ENCODE measurements at places on chromosomes 13 and 19.

- DNase-seq, result no peak
These were observed 160.4 kb downstream of the ZIC5 start for GRCh38 chr13:99811067-99811700.

DNA sequence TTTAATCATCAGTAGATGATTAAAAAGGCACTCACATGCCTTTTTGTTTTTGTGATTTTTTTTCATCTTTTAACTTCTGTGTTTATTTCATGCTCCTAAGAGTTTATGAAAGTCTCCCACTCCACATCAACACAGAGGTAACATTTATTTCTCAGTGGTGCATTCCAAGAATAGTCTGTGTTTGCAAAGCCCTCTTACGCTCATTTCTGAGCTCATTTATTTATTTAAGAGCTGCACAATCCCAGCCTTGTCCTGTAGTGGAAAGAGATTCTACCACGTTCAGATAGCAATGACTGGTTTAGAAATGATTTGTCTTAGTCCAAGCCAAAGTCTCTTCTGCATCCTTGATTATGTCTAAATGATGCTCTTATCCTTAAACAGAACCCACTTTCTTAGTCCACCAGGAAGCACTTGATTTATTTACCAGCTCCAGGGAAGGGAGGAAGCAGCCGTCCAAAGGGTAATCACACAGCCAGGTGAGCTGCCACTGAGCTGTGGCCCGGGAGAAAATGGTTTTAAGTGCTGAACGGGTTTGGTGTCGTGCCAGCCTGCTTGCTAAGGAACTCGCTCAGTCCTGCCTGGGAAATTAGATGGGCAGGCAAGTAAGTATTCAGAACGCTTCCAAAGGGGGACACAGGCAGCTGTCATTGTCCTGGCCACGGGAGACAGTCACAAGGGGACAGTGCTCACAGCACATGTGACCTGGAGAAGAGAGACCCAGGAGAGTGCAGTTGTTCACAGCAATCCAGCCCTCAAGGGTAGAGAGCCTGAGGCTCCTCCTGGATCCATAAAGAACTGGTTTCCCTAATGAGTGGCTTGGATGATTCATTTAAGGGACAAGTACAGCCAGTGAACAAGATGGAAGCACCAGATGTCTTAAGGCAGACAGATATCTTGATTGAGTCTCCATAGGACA lies 131.8 kb upstream of the WASF3 start:
- DNase-seq, result peak; percentile 37

DNA sequence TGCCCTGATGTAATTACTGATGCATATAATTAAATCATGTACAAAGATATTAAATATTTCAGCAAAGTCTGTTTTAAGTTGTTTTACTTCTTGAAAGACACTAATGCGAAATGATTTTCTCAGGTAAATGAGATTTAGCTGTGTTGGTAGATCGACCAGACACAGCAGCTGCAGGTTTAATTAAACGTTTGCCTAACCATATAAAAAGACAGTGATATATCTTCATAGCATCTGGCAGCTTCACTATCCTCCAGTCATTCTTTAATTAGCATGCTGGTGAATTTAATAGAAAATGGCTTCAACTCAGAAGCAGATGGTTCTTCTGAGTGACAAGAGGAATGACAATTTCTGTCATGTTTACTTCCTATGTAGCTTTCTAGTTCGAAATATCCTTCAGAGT lies 69.3 kb downstream of the NHLRC3 start:
- DNase-seq, result no peak

DNA sequence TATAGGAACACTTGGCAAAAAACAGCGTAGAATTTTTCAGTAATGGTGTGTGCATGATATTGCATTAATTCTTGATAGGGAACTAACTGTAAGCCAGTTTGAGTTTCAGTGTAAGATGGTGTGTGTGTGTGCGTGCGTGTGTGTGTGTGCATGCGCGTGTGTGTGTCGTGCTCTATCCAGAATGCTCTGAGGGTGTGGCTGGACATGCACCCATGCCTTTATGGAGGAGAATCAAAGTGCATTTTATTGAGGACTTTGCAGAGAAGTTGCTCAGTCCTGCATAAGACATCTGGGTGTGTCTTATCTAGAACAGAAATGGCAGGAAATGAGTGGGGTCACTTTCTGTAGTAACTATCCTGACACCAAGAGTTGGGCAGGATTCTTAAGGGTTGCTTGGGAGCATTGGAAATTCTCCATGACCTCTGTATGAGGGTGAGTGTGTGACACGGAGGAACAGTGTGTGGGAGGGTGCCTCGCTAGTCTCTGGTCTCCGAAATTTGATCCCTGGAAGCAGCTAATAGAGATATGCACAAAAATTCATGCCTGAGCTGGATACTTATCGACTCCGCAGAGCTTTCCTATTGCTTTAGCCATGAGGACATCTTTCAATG lies 252.2 kb downstream of the TSHZ3 start:
- no peak for DNase-seq

DNA sequence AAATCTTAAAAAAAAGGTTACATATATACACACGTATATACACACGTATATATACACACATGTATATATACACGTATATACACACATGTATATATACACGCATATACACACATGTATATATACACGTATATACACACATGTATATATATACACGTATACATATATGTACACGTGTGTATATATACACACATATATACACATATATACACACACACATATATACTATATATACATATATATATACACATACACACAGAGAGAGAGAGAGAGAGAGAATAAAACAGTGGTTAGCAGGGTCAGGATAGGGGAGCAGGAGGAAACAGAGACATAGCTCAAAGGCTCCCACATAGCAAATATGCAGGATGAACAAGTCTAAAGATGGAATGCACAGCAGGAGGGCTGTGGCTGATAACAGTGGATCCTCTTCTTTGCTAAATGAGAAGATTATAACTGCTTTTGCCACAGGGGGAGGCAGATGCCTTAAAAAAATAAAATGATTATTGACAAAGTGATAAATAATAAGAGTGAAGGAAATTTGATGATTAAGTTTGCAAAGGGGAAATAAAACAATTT lies 714.5 kb downstream of the UQCRFS1 start:
- DNase-seq, result no peak

DNA sequence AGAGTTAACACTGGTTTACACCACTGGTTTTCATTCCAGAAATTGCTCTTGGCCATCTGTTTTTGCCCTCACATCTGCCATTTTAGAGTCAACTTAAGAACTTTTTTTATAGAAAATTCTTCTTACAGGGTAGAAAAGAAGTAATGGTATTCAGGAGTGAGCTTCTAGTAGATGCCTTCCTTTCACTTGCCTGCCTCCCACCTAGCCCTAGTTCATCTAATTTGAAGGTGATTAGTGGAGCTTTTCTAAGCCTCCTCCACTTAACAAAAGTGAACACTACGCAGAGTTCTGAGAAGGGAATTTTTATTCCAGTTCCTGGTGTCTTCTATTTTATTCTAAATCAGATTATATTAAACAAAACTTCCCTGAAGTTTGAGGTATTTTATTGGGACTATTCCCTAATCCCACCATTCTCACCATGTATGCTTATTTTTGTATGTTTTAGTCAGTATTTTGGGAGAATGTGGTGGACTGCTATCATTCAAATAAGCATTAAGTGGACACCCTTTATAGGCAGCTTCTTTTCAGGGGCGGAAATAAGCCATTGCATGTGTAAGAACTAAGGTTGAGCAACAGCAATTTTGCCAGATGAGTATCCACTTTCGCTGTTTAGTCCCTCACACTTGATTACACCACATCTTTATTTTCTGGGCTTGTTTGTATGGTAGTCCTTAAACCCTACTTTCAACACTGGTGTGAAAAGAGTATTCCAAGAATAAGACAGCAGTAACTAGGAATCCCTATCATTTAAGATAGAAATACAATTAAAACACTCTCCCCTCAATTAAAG lies 156.9 kb downstream of the ENOX1 start:
- DNase-seq, result no peak

DNA sequence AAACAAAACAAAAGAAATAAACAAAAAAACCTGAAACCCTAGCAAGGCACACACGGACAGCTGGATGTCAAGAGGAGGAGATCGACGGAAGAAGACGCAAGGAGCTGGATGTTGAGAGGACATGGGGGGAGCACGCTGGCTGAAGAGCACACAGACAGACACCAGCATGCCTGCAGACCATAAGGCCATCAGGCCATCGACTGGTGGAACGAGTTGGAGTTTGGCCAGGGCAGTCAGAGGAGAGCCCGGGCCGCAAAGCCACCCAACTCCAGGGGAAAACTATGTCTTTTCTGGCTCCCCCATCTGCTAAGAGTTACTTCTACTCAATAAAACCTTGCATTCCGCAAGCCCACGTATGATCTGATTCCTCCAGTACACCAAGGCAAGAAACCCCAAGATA lies 979.6 kb downstream of the PCDH17 start:
- DNase-seq, result no peak

DNA sequence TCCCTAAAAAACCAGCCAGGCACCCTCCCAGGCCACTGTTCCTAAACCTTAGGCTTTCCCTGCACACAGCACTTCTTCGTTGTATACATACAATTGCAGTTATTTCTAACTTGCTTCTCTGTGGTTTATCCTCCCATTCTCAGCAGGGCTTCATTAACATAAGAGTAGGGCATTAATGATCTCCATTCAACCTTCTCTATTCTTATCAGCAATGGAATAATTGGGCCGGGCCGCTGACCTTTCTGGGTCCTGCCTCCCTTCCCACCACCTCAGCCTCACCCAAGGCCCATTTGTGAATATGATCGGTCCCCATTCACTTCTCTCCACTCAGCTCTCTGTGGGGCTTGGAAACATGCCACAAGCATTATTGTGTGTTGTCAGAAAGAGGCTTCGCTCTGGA lies 184.2 kb downstream of the SUCLA2 start:
- DNase-seq, result no peak

DNA sequence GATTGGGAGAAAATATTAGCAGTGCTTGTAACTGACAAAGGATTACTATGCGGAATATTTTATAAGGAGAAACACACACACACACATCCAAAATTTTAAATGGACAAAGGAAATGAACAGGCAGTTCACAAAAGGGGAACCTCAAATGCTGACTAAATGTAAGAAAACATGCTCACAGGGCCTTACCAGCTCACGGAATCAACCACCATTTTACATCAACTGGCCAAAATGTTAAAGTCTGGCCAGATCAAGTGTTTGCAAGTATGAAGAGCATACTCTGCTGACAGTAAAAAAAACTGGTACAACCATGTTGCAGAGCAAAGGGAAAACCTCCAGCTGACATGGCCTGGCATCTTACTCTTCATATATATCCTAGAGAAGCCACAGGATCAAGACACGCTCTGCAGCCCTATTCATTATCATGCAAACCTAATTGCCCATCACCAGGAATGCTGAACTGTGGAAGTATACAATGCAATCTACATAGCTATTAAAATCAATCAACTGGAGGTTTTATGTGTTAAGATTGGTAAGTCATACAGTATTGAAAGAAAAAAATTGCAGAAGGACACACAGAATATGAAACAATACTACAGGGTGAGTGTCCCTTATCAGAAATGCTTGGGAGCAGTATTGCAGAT lies 124.4 kb downstream of the RNF17 start:
- no peak for DNase-seq

DNA sequence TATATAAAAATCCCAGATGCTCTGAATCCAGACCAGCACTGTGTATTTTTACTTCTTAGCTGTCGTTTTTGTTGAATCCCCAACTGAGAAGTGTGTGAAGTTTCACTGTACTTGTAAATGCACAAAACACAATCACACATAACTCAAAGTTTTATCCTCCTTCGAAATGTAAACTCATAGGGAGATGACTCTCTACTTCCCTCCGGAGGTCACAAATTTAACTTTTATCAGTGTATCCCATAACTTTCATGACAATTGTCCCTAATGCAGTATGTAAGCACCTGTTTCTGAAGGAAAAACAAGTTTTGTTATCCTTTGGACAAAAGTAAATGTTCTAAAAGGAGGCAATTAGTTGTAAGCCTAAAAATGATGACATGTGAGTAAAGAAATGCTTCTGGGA lies 665.0 kb upstream of the SLITRK6 start:
- DNase-seq, result peak; percentile 18

GRCh38 chr13:109087916-109088623 lies 458.7 kb downstream of the MYO16 start:
- no peak for DNase-seq

DNA sequence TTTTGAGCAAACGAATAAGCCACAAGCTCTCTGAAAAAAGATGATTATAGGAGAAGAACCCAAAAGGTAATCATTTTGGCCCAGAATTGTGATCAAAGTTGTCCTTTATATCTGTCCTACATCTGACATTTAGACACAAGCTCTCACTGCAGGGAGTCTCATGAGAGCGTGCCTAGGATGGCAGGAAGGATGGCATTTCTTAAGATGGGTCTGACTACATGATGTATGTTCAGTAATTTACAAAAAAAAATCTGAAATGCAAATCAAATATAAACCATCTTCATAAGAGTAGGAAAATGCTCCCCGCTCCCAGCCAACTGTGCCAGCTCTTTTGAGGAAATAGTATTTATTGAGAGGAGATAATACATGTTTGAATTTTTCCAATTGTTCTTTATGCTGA lies 81.0 kb upstream of the MBNL2 start:
- no peak for DNase-seq

GRCh38 chr19:39809368-39809767 lies 24.6 kb downstream of the DYRK1B start:
- no peak for DNase-seq

DNA sequence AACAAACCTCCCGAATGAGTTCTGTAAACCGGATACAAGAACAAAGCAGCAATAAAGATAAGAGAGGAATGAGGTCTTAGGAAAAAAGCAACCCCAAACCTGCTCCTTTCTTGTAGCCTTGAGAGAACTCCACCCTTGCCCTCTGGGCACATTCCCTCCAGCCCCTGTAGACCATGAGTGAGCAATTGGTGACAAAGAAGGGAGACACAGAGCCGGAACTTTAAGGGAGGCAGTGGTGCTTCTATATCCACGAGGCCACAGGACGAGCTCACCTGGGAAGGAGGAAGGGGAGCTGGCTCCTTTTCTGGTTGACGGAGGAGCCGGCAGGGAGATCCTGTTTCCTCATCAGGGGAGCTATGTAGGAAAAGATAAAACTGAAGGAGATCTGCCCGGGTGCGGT lies 13.0 kb downstream of the BRME1 start:
- no peak for DNase-seq

- DNase-seq, result no peak
These were observed 12.9 kb downstream of the PIN1 start for GRCh38 chr19:9848060-9848459.

- DNase-seq, result no peak
These were observed 47.7 kb upstream of the ATP12A start for GRCh38 chr13:24632382-24633121.

- DNase-seq, result no peak
These were observed 73.7 kb downstream of the COG6 start for GRCh38 chr13:39729156-39729555.

DNA sequence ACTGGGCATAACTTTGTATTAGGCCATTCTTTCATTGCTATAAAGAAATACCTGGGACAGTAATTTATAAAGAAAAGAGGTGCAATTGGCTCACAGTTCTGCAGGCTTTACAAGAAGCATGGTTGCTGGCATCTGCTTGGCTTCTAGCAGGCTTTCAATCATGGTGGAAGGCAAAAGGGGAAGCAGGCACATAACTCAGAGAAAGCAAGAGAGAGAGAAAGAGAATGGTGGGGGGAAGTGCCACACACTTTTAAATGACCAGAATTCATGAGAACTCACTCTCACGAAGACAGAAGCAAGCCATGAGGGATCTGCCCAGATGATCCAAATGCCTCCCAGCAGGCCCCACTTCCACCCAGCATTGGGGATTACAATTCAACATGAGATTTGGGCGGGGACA lies 179.7 kb downstream of the SPRY2 start:
- no peak for DNase-seq

GRCh38 chr13:109836629-109837607 lies 50.5 kb upstream of the IRS2 start:
- DNase-seq, result peak; percentile 22

- no peak for DNase-seq
These were observed 3.0 kb upstream of the ZNF136 start for GRCh38 chr19:12159773-12160414.
